ENCODE measurements at places on chromosomes 5 and 9.

DNA sequence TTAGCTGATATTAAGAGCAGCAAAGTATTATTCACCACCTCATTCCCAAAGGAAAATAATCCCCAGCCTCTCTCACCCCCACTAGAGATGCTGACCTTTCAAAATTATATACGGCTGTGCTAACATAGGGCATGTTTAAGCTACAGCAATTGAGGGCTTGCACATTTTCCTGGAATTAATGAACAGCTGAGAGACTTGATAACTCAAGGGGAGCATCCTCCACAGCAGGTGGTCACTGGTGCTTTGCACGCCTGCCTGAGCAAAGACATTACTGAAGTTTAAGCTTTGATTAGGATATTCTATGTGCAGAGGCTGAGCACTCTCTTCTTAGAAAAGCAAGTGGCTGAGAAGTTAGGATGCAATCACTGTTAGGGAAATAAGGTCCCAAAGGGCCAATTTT, 230.9 kb downstream of the FAM114A2 start:
- DNase-seq: no peak

- DNase-seq: no peak
Measured at GRCh38 chr5:140469259-140469658, 67.6 kb downstream of the ANKHD1 start.

DNA sequence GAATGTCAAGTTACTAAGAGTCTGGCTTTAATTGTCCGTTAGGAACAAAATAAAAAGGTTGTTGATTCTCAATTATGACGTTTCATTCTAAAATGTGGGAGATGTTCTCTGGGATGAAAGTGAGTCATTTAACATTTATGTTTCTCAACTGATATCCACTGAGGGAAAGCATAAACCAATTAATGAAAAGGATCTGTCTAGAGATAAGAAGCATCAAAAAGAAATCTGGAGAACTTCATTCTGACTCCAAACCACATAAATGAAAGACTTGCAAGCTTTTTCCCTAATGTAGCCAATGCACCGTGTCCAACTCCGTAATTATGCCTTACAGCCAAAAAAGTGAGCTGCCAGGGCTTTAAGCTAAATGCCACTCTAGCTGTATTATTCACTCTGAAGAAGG, 654.2 kb downstream of the TLE1 start:
- DNase-seq: no peak

DNA sequence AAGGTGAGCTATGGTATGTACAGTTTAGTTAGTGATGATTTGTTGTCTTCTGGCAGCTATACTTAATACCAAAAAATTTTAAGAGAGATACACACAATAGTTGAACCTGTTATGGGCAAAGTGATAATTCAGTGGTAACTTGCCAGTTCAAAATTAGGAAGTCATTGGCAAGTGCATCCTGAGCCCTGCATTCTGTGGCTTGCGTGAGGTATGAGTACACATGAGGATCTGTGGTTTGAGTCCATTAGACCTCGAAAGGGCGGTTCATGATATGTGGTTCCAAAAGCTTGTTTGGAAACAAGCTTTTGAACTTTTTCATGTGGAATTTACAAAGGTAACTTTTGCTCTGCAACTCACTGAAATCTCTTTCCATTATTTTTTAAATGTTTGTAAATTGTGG, 47.0 kb downstream of the GPR21 start:
- DNase-seq: no peak

DNA sequence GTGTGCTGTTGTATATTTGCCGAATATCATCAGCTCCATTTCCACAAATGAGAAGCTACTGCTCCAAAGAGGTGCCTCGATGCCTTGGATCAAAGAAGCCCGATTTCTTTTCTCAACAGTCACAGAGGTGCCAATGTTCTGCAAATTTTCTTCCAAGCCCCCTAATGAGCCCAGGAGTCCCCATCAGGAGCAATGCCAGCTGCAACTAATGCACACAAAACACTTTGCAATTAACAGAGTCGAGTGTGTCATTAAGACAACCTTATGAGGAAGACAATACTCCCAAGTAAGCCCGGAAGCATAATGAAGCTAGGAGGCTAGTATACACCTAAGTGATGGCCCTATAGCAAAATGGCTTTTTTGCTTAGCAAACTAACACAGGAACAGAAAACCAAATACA, 247.0 kb downstream of the TRIM32 start:
- DNase-seq: no peak

DNA sequence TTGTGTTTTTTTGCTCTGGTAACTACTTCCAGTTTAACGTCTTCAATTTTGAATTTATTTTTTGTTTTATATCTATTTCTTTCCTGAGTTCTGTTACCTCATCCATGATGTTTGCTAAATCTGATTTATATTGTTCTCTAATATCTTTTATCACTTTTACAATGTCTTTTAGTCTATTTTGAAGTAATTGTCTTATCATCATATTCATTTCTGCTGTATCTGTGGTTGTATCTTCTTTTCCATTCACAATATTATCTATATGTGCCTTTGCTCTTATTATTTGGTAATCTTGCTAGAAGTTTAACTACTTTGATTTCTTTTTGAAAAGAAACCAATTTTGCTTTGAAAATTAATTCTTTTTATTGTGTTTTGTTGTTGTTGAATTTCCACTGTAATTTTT, 43.6 kb downstream of the OSMR start:
- DNase-seq: no peak

DNA sequence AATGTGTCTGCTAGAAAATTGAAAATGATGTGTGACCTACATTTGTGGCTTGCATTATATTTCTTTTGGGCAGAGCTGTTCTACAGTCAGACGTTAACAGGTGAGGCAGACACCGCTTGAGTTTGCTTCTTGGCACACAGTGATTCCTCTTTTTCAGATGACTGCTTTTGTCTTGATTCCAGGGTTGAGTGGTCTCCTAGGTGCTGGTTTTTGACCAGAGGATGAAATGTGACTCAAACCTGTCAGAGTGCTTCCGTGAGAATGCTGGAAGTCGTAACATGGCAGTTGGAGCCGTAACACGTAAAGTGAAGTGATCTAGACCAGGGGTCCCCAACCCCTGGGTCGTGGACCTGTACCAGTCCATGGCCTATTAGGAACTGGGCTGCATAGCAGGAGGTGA, 28.3 kb upstream of the NDFIP1 start:
- no peak for DNase-seq

- no peak for DNase-seq
Measured at GRCh38 chr9:16398691-16399090, 471.8 kb downstream of the BNC2 start.

DNA sequence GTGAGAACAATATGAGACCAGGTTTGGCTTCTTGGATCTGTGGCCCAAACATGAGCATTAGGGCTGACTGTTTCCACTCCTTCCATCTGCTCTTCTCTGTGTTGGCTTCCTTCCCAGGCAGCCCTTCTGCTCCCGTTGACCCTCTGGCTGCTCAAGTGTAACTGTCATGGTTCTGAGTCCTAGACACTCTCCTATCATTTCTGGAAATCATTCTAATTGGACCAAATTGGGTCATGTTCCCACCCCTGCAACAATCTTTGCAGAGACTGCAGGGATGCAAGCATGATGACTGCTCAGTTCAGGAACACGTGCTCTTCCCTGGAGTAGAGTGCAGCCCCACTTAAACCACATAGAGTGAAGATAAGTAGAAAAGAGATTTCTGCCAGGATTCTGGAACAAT, 741.4 kb downstream of the TAF11L14 start:
- DNase-seq: no peak

Measured in effector CD8-positive, alpha-beta T cell (primary cell).